ENCODE measurements at places on chromosomes 5 and 9.

GRCh38 chr5:73234204-73234555, 61.2 kb downstream of the TMEM174 start:
- no peak for DNase-seq

DNA sequence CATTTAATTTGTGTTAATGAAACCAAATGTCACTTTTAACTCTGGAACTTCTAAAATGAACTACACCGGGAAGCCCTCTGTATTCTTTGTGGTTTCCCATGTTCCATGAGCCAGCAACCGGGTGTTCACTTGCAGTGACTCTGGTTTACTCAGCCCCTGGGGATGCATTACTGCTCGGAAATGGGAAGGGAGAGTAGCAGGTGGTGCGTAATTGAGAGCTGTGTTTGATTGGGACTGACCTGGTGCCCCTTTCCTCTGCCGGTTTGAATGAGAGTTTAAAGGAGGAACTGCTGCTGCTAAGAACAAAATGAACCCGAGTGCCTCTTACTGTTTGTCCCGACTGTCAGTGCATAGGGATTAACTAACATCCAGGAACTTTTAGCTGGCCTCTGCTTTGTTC, 100.1 kb upstream of the DHFR start:
- no peak for DNase-seq

DNA sequence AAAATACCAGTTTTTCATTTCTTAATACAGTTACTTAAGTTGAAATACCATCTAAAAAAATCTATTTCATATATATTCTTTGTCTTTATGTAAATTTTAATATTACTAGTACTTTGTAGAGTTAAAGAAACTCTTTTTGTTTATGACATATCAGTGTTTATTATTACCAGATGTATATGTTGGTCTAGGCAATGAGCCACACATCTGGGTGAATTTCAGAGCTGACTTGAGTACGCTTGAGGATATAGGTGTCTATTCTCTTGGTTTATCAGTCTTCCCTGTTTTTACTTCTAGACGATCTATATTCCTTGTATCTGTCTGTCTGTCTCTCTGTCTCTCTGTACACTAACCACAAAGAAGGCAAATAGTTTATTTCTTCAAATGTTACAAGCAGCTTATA, 2.9 kb downstream of the SMAD5 start:
- DNase-seq = no peak

GRCh38 chr9:100229561-100229960, 123.2 kb downstream of the TEX10 start:
- DNase-seq = no peak

DNA sequence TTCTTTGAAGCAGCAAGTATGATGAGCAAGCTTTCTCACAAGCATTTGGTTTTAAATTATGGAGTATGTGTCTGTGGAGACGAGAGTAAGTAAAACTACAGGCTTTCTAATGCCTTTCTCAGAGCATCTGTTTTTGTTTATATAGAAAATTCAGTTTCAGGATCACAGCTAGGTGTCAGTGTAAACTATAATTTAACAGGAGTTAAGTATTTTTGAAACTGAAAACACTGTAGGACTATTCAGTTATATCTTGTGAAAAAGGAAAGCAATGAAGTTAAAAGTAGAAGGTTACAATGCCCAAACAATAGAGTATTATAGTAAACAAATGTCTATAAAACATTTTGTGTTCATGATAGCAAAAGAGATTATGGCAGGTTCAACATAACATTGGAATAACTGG, 88.6 kb downstream of the JAK2 start:
- no peak for DNase-seq

DNA sequence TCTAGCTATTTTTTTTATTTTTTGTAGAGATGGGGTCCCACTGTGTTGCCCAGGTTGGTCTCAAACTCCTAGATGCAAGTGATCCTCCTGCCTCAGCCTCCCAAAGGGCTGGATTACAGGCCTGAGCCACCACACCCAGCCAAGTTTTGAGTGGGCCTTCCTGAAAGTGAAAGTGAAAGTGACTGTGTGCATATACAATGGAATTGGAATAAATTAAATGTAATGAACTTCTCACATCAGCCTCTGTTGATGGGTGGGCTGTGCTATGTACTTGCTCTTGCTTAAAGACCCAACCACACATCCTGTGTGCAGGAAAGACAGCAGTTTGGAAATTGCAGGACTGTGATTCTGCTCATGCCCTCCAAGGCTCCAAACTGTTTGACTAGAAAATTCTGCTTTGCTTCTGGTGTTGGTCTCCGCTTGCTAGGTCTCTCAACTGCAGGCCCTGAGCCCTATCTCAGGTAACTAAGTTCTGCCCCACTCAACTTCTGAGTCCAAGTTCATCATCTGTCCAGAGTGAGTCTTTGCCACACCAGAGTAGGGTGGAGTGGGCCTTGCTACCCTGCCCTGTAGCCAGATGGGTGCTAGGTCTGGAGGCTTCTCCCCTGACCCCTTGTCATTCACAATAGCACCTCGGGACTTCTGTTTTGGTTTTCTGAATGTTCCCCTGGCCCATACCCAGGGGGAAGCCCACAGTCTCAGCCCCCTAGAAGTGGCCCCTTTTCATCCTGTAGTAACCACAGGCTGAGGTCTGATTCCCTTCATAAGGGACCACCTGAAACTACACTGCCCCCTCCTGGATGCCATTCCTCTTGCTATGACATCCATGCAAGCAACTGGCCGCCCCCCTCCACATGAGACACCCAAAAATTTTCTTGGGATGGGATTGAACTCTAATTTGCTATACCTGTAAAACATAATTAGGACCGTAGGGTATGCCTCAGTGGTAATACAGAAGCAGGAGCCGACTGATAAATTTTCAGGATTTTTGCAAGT, 36.5 kb upstream of the RAD23B start:
- DNase-seq = no peak

- DNase-seq = no peak
These were observed 116.6 kb downstream of the DROSHA start for GRCh38 chr5:31415009-31415923.

- DNase-seq = no peak
These were observed 306.7 kb downstream of the NR2F1-AS1 start for GRCh38 chr5:93274291-93274690.

DNA sequence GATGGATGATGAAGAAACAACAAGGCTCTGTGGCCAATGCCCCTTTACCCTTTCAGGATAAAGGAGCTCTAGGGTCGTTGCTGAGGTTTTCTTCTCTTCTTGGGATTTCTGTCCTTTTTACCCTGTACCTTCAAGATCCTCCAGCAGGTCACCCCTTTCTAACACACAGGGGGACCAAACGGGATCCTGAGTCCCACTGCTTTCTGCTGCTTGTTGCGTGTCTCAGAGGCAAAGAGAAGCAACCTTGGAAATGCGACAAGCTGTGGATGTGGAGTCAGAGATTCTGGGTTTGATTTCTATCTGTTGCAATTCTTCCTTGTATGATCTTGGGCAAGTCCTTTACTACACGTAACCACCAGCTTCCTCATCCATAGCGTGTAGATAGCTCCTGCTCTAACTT, 20.5 kb downstream of the GLRA1 start:
- no peak for DNase-seq

DNA sequence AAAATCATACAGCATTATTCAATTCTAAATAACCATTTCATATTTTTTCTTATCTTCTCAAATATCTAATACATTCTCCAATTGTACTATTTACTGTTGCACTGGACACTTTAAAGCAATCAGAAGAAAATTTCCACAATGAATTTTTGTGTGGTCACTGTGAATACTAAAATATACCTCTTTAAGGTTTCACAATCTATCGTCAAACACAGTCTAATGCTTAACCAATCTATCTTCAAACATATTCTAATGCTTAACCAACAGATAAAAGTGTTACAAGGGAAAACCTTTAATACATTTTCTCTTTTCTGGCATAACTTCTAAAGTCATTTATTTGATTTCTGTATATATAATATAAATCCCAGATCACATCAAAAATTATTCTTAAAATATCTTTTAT, 2035.5 kb upstream of the CDH6 start:
- no peak for DNase-seq

DNA sequence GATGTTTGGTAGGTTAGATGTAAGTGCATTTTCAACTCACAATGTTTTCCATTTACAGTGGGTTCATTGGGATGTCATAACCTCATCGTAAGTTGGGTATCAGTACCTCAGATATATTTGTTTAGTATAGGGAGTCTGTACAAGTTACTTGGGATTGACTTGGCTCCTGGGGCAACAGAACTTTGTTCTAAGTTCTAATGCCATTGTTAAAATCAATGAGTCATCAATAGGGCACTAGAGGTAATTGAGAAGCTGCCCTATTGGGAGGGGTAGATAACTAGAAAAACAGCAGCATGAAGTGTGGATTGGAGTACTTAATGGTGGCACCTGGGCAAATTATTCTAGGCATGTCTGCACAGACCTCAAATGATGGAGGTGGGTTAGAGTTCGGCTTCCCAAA, 272.8 kb downstream of the DOCK8 start:
- DNase-seq = no peak

GRCh38 chr5:135327429-135328127, 71.5 kb downstream of the MACROH2A1 start:
- no peak for DNase-seq

GRCh38 chr5:164214698-164215097, 709.3 kb downstream of the MAT2B start:
- DNase-seq = no peak

- DNase-seq = no peak
These were observed 388.7 kb downstream of the EFNA5 start for GRCh38 chr5:107282061-107282460.

DNA sequence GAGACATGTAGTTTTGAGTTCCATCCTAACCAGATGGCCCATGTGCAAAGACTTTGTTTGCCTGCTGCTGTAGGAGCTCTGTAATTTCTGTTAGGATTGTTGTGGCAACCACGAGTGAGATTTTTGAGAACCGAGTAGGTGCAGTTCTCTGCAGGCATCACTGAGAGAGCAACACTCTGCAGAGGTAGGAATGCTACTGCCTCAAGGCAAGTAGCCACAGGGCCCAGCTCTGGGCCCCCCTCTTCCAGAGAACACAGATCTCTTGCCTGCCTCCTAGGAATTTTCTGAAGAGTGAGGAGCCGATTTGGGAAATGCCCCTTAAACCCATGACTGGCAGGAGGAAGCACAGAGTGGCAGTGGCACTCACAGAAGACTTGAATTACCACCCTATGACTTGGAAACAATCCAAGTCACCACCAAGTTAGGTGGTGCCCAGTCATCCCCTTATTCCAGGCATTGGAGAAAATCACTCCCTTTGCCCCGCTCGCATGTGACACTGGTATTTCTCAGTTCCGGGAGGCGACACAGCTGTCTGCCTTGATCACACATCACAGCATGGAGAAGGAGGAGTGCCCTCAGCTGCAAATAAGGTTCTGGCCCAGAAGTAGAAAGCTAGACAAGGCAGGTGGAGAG, 52.5 kb upstream of the SLC2A8 start:
- no peak for DNase-seq

- no peak for DNase-seq
These were observed 49.7 kb downstream of the ACTBL2 start for GRCh38 chr5:57432876-57433275.

DNA sequence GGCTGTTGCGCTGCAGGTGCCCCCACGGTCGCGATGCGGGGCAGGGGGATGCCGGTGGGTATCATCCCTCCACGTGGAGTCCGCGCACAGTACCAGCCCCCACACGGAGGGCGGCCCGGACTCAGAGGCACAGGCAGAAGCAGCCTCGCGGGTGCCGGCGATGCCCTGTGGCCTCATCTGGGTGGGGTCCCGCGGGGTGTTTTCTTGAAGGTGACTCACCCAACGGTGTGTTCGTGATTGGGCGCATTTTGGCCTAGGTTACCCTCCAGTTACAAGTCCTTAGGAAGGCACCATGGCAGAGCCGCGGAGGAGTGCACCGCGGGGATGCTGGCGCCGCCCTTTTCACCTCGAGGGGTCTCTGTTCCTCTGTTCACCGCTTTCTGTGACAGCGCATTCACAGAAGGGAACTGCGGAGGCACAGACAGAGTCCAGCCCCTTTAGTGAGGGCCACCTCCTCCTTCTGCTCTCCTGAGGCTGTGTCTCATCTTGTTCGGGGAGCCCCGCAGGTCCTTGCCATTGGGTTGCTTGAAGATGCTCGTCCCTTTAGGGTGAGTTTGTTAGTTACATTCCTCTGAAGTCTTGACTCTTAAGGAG, 21.6 kb upstream of the EXOC3 start:
- DNase-seq = no peak

DNA sequence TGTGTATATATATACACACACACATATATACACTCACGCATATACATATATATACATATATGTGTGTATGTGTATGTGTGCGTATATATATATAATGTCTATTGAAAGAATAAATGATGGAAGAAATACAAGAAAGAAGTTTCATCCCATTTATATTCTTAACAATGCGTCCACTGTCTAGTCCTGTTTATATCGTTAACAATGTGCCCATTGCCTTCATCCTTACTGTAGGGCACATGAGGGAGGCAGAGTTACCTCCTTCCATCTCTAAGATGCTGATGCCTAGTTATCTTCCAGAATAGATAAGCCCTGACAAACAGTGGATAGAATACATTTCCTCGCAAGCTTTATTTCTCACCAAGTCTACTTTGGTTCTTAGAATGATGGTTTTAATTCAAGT, 389.8 kb upstream of the SEMA6A start:
- DNase-seq = no peak

DNA sequence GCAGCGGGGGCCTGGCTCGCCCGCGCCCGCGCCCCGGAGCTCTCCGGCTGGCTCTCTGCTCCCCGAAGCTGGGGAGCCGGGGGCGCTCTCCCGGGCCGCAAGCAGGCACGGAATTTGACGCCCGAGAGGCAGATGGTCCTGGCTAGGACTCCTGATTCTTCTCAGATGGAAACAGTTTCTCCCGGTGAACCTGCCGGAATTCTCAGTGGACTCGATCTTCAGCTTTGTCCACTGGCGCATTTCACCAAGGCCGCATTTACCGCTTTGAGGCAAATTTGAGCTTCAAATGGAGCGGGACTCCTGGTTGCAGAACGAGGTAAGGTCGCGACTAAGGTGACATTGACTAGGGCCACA, 305.7 kb upstream of the KCNN2 start:
- DNase-seq = no peak

GRCh38 chr9:125987420-125987819, 240.2 kb downstream of the PBX3 start:
- no peak for DNase-seq

DNA sequence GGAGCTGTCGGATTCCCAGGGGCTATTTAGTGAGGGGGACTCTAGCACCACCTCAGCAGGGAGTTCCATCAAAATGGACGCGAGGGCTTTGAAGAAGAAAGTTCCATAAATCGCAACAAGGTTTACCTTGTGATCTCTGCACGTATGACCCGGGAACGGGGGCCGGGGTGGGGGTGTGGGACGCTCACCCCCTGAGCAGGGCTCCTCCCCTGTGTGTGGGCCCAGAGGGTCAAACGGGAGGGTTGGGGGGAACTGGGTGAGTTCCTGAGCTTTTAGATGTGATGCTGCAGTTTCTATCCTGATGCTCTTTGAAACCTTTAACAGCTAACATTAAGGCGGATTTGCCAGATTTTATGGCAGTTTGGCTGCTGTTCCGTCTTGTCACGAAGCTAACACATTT, 18.9 kb upstream of the LRRC14B start:
- DNase-seq = no peak

DNA sequence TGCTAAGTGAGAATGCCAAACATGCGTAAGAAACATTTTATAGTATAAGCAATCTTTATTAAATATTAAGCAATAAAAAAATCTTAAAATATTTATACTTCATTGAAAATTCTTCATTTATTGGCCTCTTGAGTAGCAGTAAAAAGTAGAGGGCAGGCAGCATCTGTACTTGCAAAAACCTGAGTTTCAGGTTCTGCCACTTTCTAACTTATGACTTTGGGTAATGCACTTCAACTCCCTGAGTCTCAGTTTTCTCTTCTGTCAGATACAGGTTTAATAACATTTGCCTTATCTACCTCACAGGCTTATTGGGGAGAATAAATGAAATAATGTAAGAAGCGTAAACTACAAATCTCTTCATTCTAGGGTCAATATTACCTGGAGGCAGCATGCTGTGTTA, 19.8 kb upstream of the MCTP1 start:
- no peak for DNase-seq

All from caudate nucleus (tissue), 63 donors.